ENCODE measurements at places on chromosomes 1 and 21.

DNA sequence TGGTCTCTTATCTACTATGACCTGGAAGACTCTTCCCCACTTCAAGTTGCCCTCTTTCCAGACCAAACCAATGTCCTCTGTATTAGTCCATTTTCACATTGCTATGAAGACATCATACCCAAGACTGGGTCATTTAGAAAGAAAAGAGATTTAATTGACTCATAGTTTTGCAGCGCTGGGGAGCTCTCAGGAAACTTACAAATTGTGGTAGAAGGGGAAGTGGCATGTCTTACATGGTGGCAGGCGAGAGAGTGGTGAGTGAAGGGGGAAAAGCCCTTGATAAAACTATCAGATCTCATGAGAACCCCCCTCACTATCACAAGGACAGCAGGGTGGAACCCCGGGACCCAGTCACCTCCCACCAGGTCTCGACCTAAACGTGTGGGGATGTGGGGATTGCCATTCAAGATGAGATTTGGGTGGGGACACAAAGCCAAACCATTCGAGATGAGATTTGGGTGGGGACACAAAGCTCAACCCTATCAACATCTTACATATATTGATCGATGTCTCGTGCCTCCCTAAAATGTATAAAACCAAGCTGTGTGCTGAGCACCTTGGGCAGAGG lies 14.2 kb upstream of the AGPAT3 start:
- no peak for DNase-seq

- peak; percentile 85 for DNase-seq
These were observed 19.0 kb upstream of the PIGV start for GRCh38 chr1:26768755-26769154.

- DNase-seq, result no peak
These were observed 153.2 kb downstream of the VPS13D start for GRCh38 chr1:12383001-12383400.

- no peak for DNase-seq
These were observed 13.4 kb downstream of the HNRNPU start for GRCh38 chr1:244850896-244851295.

DNA sequence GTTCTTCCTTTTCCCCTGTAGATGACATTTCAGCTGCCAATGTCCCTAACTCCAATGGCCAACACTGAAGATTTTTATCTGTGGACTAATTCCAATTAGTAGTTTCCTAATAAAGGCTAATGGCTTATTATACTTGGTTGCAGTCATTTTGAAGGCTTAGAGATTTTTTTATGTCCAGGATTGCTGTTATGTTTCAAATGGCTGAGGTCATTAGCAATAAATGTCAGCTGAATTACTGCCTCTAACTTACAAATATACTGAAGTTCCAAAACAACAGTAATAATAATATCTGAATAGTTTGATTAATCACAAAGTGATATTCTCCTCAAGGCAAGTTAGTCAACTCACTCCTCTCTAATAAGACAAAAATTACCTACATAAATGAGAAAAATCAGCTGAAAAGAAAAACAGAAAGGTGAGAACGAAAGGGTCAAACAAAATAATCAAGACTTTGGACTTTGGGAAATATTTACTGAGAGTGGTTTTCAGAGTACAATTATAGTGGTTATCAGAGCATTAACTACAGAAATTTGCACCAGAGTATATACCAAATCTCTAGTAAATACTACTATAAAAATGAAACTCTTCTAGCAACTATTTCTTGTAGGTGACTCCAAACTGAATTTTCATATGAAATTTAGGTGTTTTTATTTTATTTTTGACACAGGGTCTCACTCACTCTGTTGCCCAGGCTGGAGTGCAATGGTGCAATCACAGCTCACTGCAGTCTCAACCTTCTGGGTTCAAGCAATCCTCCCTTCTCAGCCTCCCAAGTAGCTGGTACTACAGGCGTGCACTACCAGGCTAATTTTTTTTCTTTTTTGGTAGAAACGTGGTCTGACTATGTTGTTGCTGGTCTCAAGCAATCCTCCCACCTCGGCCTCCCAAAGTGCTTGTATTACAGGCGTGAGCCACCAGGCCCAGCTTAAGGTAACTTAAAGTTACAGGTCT lies 3.5 kb downstream of the ZZZ3 start:
- DNase-seq, result no peak

- peak; percentile 49 for DNase-seq
These were observed 1.7 kb downstream of the TMCC2 start for GRCh38 chr1:205229399-205229871.

- DNase-seq, result no peak
These were observed 67.5 kb downstream of the UROD start for GRCh38 chr1:45079533-45079932.

- DNase-seq, result no peak
These were observed 68.0 kb downstream of the LAMC1 start for GRCh38 chr1:183091181-183091580.

DNA sequence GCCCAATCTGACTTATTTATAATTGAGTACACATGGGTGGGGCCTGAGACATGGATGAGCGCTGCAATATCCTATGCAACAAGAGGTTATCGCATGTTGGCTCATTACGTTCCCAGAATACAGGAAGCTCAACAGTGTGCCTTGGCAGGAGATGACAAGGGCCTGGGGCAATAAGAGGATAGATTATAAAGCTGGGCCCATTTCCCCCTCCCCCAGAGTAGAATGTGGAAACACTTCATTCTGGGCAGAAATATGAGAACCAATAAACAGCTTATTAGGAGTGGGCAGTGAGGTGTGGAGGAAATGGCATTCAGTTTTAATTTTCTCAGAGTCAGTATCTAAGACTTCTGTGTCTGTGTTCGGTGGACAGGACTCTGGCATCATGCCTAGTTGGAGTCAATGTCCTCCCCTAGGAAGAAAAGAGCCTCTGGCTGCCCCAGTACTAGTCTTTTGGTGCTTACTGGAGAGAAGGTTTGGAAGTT lies 92.8 kb downstream of the PIK3R3 start:
- DNase-seq, result no peak

- no peak for DNase-seq
These were observed 24.7 kb upstream of the DNASE2B start for GRCh38 chr1:84373436-84374141.

GRCh38 chr1:218585511-218586184 lies 240.5 kb downstream of the TGFB2 start:
- DNase-seq, result peak; percentile 96

DNA sequence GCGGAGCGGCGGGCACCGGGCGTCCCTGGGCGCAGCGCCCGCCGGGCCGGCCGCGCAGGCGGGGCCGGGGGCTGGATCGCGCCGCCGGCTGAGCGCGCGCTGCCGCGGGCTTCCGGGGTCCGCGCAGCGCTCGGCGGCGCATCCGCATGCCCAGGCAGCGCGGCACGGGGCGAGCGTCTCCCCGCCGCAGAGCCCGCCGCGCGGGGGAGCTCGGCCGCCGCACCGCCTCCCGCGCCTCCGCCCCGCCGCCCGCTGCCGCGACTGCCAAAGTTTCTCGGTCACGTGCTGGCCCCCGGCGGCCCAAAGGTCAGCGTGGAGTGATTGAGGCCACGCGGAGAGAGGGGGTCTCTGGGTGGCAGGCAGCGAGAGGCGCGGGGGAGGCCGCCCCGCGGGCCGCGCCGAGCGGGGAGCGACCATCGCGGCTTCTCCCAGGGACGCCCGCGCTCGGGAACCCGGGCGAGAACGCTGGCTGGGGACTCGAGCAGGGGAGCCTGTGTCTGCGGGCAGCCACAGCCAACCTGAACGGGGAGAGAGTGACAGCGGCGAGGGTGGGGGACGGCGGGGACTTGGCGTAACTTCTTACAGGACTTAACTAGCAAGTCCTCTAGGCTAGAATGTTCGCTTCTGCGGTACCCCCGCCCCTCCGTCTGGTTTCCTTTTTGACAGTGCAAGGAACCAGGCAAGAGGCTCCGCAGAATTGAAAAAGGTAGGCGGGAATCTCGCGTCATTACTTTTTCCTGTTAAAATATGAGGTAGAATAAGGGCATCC lies at the start of gene ILDR2:
Gene ILDR2, minus strand, starts transcription at position 180 of the 769 bp plus-strand sequence. CDS start 272 bp downstream, outside the sequence.
- DNase-seq, result peak; percentile 8

DNA sequence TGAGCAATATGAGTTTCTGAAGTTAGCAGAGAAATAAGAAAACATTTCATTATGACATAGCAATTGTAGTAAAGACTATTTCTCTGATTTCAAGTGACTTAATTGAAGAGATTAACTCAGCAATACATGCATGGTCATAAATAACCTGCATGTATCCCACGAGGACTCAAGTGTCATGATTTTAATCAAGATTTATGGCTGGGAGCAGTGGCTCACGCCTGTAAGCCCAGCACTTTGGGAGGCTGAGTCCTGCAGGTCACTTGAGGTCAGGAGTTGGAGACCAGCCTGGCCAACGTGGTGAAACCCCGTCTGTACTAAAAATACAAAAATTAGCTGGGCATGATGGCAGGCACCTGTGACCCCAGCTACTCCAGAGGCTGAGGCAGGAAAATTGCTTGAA lies 311.9 kb upstream of the PLD5 start:
- no peak for DNase-seq

DNA sequence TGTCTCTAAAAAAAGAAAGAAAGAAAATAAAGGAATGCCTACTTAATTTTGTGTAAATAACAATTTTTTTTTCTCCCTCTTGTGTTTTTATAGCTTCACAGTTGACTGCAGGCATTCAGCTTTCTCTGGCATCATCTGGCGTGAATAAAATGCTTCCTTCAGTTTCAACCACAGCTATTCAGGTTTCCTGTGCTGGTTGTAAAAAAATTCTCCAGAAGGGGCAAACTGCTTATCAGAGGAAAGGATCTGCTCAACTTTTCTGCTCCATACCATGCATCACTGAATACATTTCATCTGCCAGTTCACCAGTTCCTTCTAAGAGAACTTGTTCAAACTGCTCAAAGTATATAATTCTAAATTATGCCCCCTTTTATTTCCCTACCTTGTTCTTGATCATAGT lies 18.0 kb downstream of the ZMYM1 start:
- peak; percentile 20 for DNase-seq

GRCh38 chr1:32352831-32353383 lies 9.4 kb downstream of the FAM229A start:
- DNase-seq, result no peak

- DNase-seq, result peak; percentile 36
These were observed 7.4 kb downstream of the NR5A2 start for GRCh38 chr1:200034761-200035396.

DNA sequence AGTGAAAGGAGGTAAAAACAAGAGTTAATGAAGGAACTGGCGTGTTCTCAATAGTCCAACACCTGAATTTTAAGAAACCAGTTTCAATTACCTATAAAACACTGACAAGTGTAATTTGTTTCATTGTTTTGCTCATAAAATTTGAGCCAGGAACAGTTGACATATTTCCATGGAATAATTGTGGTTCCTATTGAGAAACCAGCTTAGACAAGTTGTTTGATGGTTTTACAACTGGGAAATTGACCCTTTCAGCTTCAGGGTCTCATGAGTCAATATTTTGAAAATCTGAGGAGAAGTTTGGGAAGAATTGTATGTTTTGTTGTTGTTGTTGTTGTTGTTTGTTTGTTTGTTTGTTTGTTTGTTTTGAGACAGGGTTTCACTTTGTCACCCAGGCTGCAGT lies 69.1 kb upstream of the GADD45A start:
- DNase-seq, result no peak

GRCh38 chr1:27536010-27536757 lies 46.2 kb upstream of the WASF2 start:
- DNase-seq, result no peak

GRCh38 chr1:245558069-245558468 lies 403.3 kb downstream of the KIF26B start:
- no peak for DNase-seq

DNA sequence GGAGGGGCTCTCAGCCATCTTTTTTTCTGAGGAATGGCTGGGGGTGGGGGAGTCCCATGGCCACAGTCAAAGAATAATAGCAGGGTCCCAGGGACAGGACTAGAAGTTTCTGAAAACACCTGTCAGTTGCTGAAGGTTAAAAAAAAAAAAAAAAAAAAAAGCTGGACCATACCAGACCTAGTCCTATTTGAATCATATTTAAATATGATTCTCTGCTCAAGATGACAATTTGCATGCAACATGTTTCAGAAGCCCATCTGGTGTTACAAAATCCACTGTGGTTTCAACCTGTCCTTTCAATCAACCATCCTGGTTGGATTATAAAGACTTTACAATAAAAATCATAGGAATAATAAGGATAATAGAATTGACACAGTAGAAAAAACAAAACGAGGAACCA lies 153.7 kb downstream of the TENT5C start:
- no peak for DNase-seq

- DNase-seq, result no peak
These were observed 30.6 kb downstream of the GNAI3 start for GRCh38 chr1:109578947-109579443.

DNA sequence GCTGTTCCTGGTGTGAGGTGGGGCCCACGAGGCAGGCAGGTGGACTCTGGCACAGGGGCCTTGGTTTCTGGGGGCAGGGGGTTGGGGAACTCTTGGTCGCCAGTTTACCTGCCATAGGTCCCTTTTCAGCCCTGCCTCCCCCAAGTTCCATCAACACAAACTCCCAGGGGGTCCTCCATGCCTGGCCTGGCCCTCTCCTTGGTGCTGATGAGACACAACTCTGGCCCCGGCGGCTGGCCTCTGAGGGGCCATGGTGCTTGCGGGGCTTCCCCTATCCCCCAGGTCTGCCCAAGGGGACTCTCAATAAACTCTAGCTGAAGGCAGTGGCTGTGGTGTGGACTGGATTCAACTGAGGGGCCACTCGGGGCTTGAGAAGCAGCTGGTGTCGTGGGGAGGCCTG lies 16.0 kb downstream of the HTR6 start:
- no peak for DNase-seq

DNA sequence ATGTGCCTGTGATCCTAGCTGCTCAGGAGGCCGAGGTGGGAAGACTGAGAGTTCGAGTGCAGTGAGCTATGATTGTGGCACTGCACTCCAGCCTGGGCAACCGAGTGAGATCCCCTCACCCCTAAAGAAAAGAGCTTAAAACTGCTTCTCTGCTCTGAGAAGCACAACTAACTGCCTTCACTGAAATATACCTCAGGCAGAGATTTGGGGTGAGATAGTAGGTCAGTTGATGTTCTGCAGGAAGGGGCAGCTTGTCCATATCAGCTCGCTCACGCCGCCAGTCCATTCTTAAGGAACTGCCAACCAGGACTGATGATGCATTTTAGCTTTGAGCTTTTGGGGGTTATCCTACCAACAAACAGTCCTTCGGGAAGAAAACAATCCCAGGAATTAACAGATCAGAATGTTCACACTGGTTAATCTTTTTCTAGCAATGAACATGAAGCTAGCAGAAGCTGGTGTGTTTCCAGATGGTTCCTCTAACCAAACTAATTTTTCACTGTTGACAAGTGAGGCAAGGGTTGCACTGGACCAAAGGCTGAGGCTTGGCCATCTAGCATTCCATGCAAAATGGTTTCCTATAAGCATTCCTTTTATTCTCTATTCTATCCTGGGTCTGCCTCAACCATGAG lies 31.6 kb downstream of the LHX4 start:
- DNase-seq, result peak; percentile 26

DNA sequence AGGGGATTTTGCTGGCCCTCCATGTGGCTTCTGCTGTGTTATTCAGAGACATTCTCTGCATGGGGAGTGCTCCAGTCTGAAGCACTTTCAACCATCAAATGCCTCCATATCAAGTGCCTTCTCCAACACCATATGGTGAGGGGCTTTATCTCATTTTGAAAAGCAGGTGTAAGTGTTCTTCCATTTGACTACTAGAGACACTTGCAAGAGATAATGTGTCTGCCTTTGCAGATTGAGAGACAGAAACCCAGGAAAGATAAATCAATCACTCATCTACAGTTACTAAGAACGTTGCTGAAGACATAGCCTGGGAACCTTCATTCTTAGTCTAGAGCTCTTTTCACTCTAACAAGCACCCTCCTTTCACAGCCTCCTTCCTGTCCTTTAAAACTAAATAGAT lies 29.5 kb upstream of the REG4 start:
- no peak for DNase-seq
